ENCODE measurements at places on chromosomes 11 and 22.

DNA sequence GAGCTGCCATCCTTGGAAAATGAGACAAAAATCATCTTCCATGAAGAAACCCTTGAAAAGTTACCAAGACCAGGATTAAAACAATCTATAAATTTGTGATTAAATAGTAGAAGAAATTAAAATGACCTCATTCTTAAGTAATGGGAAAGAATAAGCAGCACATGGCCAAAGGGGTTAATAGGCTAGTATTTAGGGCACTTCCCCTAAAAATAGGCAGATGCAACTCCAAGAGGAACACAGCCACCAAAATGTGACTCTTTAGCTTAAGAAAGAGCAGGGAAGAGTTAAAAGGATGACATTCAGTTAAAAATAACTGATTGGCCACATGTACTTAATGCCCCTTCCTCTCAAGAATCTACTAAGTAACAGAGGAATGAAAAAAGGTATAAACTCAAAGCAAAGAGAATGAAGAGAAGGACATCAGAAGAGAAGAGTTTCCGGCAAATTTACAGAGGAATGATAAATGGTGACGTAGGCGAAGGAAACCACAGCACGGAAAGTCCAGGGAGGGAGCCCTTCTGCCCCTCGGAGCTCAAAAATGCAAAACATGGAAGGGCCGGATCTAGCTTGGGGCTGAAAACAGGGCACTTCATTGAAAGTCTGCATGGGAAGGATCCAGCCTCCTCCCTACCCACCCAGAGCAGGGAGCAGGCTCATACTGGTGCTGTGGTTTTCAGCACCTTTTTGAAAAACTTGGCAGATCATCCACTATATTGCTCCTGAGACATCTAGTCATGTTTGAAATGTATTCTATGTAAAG lies 17.8 kb downstream of the SCUBE2 start:
- DNase-seq, result no peak

DNA sequence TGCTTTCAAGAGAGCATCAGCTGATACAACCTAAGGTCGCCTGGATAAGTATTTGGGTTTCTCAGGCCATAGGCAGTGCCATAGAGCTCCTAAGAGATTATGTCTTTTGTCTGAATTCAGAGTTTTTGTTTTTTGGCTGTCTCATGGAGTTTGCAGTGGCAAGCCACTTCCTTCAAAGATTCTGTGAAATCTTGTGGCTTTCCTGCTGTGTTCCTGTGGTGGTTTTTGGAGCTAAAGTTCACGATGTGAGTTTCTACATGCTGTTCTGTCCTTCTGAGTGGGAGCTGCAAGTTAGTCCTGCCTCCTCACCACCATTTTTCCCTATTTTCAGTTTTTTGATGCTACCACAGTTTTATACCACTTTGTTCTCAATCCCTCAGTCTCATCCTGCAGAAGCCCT lies 111.4 kb downstream of the COMMD9 start:
- DNase-seq, result no peak

DNA sequence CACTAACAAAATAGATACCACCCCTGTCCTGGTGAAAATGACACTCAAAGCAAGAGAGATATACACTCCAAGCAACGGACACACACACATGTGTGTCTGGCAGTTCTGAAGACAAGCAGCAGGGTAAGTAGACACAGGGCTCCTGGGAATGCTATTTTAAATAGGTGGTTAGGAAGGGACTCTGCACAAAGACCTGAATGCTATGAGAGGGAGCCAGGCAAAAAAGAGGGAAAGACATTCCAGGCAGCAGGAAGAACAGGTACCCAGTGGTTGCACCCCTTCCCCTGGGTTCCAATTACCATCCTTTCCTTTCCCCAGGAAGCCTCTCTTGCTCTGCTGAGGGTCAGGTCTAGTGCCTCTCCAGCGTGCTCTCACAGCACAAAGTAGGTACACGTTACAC lies 3.0 kb downstream of the UFD1 start:
- no peak for DNase-seq

GRCh38 chr11:58497951-58498350 lies 10.0 kb downstream of the OR5B21 start:
- no peak for DNase-seq

DNA sequence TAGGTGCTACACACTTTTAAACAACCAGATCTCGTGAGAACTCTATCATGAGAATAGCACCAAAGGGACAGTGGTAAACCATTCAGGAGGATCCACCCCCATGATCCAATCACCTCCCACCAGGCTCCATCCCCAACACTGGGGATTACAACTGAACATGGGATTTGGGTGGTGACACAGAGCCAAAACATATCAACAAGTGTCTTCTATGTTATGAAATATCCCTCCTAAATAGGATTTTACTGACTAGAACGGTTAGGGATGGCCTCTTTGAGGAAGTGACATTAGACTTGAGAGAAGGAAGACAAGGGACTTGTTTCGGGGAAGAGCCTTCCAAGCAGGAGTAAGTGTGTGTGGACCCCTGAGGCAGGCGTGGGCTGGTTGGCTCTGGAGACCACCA lies 11.9 kb upstream of the MRPL11 start:
- no peak for DNase-seq

- no peak for DNase-seq
Measured at GRCh38 chr11:70630816-70631623, 232.7 kb downstream of the CTTN start.

DNA sequence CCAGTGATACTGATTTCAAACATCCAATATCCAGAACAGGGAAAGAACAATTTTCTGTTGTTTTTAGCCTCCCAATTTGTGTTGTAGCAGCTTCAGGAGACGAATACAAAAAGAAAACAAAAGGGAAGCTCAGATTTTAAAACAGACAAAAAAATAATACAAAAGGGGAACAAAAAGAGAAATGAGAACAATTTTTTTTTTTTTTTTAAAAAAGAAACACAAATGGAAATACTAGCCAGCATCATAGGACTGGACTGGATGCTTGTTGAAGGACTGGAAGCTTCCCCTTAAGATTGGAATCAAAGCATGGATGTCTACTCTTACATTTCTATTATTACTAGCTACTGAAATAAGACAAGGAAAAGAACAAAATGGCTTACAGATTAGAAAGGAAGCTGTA lies 46.5 kb upstream of the SORL1 start:
- DNase-seq, result no peak

DNA sequence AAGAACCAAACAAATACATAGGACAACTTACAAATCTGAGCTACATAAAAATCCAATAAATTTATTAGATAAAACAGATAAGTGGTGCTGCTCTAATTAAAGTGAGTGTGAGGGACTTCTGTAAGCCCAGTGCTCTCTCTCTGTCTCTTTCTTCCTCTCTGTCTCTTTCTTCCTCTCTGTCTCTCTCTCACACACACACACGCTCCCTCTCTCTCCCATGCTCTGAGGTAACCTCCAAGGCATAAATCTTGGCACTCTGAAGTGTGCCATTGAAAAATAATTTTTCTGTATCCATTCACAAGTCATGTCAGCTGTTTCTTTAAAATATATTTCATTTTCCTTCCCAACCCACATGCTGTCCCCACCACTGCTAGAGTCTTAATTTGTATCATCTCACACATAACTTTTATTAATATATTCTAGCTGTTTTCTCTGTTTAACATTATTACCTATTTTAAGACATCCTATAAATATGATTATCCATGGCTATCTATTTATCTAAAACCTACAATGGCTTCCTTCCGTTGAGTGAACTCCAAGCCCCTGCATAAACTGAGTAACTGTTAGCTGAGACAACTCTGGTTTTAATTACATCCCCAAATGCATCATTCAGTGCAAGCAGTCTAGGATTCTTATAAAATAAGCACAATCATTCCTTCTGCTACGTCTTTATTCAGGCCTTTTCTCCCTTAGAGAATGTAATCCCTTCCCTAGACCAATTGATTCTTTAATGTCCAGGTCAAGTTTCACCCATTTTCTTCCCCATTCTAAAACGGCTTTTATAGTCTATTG lies 57.4 kb upstream of the SLC5A12 start:
- DNase-seq, result no peak

DNA sequence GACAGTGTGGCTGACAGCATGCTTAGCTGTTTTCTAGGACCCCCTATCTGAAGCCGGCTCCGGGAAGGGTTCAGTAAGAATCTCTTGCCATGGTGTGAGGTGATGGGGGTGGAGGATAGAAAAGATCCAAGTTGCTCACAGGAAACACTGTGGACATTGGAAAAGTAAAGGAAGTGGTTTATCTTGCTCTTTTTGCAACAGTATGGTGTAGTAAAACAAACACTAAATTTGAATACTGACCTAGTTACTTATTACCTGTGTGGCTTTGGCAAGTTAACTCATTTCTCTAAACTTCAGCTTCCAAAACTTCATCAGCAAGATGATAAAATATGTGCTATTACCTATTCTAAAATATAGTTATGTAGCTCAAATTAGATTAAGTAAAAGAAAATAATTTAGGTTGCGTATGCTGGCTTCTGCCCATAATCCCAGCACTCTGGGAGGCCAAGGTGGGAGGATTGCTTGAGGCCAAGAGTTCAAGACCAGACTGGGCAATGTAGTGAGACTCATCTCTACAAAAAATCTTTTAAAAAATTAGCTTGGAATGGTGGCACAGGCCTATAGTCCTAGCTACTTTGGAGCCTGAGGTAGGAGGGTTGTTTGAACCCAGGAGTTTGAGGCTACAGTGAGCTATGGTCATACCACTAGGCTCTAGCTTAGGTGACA lies 51.6 kb upstream of the APOA1 start:
- no peak for DNase-seq

DNA sequence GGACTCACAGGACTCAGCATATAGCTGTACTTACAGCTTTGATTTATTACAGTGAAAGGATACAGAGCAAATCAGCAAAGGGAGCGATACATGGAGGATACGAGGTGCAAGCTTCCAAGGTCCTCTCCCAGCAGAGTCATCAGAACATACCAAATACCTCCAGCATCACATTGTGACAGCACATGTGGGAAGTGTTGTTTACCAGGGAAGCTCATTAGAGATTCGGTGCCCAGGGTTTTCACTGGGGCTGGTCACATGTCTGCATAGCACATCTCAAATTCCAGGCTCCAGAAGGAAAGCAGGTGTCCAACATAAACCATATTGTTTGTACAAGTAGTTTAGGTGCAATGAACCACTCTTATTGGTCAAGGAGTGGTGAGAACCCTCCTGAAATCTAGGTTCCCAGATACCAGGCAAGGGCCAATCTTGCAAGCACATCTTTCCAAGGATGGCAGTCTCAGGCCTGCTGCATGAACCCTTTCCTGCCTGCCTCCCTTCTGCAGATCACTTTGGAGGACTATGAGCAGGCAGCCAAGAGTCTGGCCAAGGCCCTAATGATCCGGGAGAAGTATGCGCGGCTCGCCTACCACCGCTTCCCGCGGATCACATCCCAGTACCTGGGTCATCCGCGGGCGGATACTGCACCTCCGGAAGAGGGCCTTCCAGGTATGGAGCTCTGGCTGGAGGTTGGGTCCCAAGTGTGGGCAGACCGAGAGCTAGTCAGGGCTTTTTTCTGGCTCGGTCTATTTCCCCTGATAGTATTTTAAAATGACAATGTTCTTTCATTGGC lies 26.7 kb downstream of the AMPD3 start:
- DNase-seq, result no peak

DNA sequence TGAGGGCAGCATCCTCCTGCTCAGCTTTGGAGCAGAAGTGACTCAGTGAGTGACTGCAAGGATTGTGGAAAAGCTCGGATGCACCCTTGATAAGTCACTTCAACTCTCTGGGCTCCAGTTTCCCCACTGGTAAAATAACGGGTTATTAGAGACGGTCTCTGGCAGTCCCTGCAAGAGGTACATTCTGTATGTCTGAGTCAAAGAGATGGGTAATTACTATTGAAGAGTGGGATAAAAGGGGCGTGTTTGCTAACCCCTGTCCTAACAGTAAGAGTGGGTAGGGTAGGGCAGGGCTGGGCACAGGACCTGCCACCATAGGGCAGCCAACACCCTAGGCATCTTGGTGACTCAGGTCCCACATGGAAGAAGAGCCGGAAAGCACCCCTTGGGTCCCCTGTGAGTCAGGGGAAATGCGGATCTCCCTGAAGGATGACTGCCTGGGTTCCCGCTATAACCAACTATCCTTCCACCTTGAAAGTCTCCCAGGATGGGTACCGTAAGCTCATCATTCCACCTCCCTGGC lies 7.3 kb upstream of the AHNAK start:
- DNase-seq, result no peak

GRCh38 chr11:26842478-26843282 lies 120.8 kb upstream of the SLC5A12 start:
- DNase-seq, result no peak

DNA sequence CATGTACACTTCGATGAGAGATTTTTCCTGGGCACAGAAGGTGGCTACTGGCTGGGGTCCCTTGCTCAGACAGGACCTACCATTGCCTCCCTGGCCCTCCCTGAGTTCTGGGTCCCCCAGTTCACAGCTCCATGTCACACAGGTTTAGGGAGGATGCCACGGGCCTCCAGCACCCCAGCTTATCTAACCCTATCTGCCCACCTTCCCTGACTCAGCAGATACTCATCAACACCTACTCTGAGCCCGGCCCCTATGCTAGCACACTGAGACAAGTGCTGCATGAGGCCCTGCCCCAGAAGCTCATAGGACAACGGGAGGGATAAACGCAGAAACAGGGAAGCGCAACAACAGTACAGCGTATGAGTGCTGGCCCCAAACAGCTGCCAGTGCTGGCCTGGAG lies 9.6 kb downstream of the NAGA start:
- no peak for DNase-seq

DNA sequence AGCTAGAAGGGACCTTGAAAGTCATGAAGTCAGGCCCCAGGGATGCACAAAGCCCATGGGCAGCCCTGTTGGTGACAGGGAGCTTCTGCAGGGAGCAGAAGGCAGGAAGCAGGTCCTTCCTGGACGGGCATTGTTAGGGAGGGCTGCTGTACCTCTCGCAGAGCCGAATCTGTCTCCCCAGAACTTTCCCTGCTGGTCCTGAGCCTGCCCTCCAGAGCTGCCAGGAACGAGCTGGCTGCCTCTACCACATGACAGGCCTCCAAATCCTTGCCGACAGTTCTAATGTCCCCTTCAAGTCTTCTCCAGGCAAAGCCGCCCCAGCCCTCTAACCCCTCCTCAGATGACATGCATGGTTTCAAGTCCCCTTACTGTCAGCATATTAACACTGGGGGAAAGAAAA lies 20.1 kb downstream of the SYT7 start:
- no peak for DNase-seq

DNA sequence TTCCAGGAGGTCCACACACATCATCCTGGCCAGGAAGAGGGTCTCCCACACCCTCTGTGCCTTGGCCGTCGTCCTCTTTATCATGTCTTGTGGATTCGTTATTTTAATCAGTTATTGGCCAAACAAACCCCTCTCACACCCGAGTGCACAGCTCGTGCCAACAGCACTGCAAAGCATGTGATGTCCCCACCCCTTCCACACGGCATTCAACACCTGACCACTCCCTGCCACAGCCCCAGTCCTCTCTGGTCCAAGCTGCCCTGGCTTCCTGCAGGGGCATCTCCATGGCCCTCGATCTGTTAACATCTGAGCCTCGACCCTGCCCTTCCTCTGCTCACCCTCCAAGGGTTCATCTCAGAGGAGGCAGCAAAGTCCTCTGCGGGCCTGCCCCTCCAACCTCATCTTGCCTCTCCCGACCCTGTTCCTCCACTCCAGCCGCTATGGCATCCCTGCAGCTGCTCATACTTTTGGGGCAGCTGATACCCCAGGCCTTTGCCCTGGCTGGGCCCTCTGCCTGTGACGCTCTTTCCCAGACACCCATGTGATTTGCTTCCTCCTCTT lies 14.0 kb downstream of the MYEOV start:
- DNase-seq, result no peak

GRCh38 chr11:69511358-69512055 lies 30.0 kb downstream of the LINC01488 start:
- DNase-seq, result no peak
